ENCODE measurements at places on chromosomes 1 and 21. TPM values are rescaled to one million over a fixed set of nuclear protein-coding genes. Genes with fewer than 3 reads are reported as not detected.

The GBP5 gene
- 0.13 TPM for total RNA-seq

The KCNQ4 gene
- total RNA-seq, result 0.06 TPM

The LRRC38 gene
- total RNA-seq, result not detected

The FAM229A gene
- 2.0 TPM for total RNA-seq

The CYP4Z1 gene
- total RNA-seq, result not detected

The PADI2 gene
- total RNA-seq, result 0.86 TPM

The DDAH1 gene
- 47.1 TPM for total RNA-seq

The LCE2C gene
- total RNA-seq, result not detected

The AADACL4 gene
- total RNA-seq, result not detected

The SLC2A5 gene
- total RNA-seq, result 0.57 TPM

DNA sequence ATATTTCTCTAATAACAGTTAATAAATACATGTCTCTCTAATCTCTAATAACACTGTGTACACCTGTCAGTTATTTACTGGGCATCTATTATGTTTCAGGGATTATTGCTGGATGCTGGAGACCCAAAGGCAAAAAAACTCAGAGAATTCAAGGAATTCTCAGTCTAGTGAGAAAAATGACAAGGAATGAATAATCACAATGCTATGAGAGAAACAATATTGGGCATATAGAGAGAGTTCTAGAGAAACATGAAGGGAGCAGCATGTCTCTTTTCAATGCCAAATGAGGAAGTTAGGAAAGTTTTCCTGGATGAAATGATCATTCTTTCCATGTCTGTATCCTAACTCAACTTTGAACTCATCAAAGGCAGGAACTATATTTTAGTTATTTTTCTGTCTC lies 82.8 kb downstream of the TNFSF18 start:
- DNase-seq, result no peak

DNA sequence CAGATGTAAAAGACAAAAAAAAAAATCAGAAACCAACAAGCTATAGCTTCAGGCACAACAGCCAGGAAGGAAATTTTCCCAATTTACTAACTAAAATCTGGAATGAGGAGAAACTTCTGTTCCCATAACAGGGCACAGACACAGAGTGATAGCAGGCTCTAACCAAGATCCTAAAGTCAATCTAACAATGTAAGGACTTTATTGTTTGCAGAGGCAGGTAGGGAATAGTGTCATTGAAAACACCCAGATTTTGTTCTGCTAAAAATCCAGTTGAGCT lies 166.6 kb upstream of the ATP1B1 start:
- DNase-seq, result no peak

GRCh38 chr1:25257196-25257595 lies 9.9 kb upstream of the RSRP1 start:
- DNase-seq, result no peak

GRCh38 chr1:102834688-102835320 lies 273.5 kb downstream of the COL11A1 start:
- peak; percentile 25 for DNase-seq

- DNase-seq, result no peak
These were observed 7.7 kb downstream of the ARHGEF19 start for GRCh38 chr1:16204634-16205333.

DNA sequence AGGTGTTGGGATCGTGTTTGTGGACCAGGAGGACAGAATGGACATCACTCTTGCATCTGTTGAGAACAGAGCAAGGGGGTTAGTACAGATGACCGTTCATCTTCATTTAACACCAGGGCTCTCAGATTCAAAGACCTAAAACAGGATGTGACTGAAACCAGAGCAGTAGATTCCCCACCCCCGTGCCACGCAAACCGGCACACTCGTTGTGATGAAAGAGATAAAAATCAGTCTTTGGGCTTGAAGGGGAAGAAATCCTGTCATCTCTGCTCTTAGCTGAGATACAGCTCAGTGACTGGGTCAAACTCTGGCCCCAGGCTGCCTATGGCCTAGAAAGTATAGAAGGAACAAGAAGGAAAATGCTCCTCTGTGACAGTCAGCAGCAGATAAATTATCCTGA lies 146.2 kb upstream of the KRTAP19-8 start:
- no peak for DNase-seq

GRCh38 chr1:189899686-189900425 lies 577.8 kb downstream of the BRINP3 start:
- DNase-seq, result no peak

- no peak for DNase-seq
These were observed 77.2 kb upstream of the USH2A start for GRCh38 chr1:216500273-216500967.

- no peak for DNase-seq
These were observed 154.5 kb downstream of the CASZ1 start for GRCh38 chr1:10641976-10642375.

DNA sequence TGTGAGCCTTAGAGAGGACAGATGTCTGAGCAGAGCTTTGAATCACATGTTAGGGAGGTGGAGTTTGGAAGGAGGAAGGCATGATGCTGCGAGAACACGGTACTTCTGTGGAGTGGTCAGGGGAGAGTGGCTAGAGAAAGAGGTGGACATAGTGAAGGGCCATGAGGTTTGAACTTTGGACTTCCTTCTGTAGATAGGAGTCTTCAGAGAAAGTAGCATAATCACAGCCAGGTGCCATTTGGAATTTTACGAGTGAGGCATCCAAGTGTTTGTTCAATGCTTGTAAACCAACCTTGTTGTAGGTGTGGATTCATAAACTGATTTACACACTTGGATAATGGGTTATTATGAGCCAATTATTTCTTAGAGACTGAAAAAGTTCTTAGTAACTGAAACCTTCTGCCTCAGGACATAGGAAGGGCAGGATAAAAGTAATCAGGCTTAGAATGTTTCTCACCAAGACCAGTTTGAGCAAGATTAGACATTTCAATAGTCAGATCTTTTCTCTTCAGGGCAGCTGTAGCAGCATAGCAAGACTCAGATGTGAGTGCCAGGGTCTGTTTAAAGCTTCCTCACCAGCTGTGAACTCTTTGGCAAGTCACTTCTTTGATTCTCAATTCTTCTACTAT lies 83.5 kb upstream of the HMCN1 start:
- no peak for DNase-seq

- DNase-seq, result no peak
These were observed 40.2 kb downstream of the PLXNA2 start for GRCh38 chr1:208203848-208204609.

DNA sequence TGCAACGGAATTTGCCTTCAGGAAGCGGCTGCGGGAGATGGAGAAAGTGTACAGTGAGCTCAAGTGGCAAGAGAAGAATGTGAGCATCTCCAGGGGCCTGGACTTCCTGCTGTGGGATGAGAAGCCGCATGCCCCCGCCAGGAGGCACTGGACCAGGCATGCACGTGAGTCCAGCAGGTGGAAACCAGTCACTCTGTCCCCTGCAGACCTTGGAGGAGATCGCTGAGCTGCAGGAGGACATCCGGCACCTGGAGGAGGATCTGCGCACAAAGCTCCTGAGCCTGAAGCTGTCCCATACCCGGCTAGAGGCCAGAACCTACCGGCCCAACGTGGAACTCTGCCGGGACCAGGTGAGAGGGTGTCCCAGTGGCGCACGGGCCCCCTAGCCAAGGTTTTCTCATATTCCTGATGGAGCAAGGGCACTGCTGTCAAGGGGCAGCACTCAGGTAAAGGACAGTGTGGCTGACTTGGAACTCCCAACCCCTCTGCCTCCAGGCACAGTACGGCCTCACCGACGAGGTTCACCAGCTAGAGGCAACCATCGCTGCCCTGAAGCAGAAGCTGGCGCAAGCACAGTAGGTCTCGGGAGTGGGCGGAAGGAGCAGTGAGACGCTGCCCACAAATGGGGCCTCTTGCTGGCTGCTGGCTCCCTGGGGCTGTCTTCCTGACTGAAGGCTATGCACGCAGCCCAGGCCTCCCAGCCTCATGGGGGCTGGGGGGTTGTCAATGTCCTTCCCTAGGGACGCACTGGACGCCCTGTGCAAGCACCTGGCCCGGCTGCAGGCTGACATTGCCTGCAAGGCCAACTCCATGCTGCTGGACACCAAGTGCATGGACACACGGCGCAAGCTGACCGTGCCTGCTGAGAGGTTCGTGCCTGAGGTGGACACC lies 1.2 kb upstream of the ADPRS start:
- DNase-seq, result no peak

- DNase-seq, result no peak
These were observed 239.8 kb downstream of the NFIA start for GRCh38 chr1:61322008-61322744.

GRCh38 chr1:38997901-38998190 lies 6.8 kb downstream of the AKIRIN1 start:
- no peak for DNase-seq

DNA sequence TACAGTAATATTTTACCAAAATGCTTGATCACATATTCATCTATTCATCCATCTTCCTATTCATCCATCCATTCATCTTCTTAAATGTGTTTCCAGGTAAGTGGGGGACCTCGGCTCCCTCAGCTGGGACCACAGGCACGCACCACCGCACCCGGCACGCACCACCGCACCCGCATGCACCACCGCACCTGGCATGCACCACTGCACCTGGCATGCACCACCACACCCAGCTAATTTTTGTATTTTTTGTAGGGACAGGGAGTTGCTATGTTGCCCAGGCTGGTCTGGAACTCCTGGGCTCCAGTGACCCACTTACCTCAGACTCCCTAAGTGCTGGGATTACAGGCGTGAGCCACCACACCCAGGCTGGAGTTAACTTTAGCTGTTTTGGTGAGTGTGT lies 21.2 kb downstream of the ACTRT2 start:
- DNase-seq, result no peak

DNA sequence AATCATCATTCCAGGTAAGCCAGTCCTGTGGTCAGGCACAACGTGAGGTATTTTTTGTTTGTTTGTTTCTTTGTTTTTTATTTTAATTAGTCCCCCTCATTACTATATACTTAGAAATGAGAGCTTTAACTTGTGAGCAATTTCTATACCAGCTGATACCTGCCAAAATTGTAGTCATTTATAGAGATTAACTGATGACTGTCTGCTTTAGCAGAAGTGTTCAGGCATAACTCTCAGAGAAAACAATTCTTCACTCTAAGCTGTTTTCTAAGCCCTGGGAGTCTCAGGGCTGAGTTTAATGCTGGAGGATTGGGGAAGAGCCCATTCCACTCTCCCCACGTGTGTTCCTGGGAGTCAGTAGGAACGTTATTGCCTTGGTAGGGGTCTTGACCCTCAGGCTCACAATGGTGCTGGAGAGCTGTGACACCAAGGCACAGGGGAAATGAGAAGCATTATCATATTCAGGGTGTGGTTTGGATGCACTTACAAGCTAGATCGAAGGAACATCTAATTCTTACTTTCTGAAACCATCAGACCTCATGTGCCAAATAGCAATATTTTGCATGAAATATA lies 168.2 kb downstream of the CLIC6 start:
- no peak for DNase-seq

DNA sequence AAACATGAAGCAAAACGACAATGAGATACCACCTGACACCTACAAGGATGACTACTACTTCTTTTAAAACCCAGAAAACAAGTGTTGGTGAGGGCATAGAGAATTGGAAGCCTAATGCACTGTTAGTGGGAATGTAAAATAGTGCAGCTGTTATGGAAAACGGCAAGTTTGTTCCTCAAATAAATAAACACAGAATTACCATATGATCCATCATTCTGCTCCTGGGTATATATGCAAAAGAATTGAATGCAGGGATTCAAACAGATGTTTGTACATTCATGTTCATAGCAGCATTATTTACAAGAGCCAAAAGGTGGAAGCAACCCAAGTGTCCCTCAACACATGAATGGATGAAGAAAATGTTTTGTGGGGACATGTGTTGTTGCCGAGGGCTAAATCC lies 1.4 kb upstream of the S100A8 start:
- no peak for DNase-seq

Data from LHCN-M2 (cell line).